ENCODE measurements at places on chromosomes 1 and 21. TPM values are rescaled to one million over a fixed set of nuclear protein-coding genes. Genes with fewer than 3 reads are reported as not detected.

GRCh38 chr21:34559089-34559631 is 47.1 kb upstream of the KCNE1 start:
- no peaks in the 10 kb centered on the region for H3K4me1 ChIP-seq
- no peak overlapping the region for H3K27ac ChIP-seq
- no peak for DNase-seq
- H3K4me3 ChIP-seq: no peak overlapping the region
- no peaks in the 10 kb centered on the region for H3K27me3 ChIP-seq

DNA sequence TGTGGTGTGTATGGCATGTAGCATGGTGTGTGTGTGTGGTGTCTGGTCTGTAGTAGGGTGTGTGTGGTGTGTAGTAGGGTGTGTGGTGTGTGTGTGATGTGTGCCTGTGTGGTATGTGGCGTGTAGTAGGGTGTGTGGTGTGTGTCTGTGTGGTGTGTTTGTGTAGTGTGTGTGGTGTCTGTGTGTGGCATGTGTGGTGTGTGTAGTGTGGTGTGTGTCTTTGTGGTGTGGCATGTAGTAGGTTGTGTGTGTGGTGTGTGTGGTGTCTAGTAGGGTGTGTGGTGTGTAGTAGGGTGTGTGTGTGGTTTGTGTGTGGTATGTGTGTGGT is 85.5 kb downstream of the SYT2 start:
- H3K4me1 ChIP-seq: no peaks in the 10 kb centered on the region
- no peaks in the 10 kb centered on the region for H3K36me3 ChIP-seq
- H3K27me3 ChIP-seq: no peaks in the 10 kb centered on the region
- no peak overlapping the region for H3K4me3 ChIP-seq

DNA sequence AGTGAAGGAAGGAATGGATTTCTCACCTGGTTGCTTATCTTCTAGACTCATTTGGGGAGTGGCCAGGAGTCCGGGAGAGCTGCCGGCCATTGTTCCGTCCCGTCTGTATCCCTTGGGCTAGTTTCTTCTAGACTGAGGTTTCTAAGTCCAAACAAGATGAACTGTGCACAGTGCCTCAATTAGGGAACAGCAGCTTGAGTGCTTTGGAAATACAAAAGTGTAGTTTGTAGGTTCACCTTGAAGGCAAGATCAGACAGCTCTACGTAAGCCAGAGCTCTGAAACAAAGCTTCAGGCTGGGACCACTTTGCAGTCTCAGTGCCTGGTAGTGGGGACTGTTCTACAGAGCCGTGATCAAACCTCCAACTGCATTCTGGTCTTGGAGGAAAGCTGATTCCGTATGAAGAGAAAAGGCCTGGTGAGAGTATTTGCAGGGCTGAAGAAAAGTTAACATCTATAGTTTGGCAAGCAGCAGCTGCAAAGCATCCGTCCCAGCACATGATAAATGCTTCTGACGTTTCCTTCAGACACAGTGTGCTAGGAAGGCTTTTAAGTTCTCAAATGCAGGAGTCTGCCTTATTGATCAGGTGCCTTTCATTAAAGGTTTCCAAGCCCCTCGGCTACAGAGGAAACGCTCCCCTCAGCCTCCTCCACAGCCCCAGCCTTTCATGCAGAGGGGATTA is 432.8 kb downstream of the KIF26B start:
- H3K36me3 ChIP-seq: no peaks in the 10 kb centered on the region
- no peak overlapping the region for H3K27ac ChIP-seq

GRCh38 chr1:83702356-83702755 is 296.6 kb downstream of the TTLL7 start:
- DNase-seq: no peak
- H3K27me3 ChIP-seq: no peaks in the 10 kb centered on the region
- no peak overlapping the region for H3K27ac ChIP-seq
- peaks cover 4% of the 10 kb centered on the region for H3K36me3 ChIP-seq
- H3K4me3 ChIP-seq: no peak overlapping the region

Gene SPRR1A
- not detected for total RNA-seq

DNA sequence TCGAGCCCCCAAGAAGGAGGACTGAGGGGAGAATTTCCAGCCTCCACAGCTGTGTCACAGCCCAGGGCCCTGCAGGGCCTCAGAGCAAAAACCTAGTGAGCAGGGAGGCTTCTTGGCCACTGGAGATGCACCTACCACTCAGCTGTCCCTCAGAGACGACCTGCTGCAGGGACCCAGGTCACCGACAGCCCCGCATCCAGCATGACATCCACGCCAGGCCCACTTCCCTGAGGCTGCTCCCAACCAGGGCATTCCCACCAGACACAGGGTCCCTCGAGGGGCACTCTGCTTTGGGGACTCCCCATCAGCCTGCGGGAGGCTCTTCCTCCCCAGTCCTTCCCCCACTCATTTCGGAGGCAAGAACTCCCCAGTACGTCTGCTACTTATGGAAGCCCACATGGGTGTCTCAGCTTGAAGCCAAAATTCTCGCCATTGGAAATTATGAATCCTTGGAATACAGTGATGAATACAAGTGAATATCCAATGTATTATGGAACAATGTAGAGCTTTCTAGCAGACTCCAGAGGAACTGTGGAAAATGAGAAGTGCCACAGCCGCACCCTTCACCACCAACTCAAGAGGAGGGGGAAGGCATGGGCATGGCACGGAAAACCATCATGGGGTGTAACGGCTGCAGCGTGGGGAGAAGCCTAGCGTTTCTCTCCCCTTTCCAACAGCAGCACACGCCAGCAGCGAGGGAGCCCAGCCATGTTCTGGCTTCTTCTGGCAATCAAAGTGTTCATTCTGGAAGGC is 6.9 kb downstream of the TFF3 start:
- no peak overlapping the region for H3K27ac ChIP-seq
- H3K4me3 ChIP-seq: no peak overlapping the region
- H3K36me3 ChIP-seq: no peaks in the 10 kb centered on the region
- no peaks in the 10 kb centered on the region for H3K4me1 ChIP-seq

- no peak overlapping the region for H3K4me3 ChIP-seq
- no peaks in the 10 kb centered on the region for H3K27me3 ChIP-seq
- no peaks in the 10 kb centered on the region for H3K4me1 ChIP-seq
- no peak overlapping the region for H3K27ac ChIP-seq
- peaks cover 54% of the 10 kb centered on the region for H3K36me3 ChIP-seq
These were observed 37.2 kb downstream of the MRAP start for GRCh38 chr21:32335601-32336575.

Gene IVL
- total RNA-seq: not detected

- H3K36me3 ChIP-seq: no peaks in the 10 kb centered on the region
- H3K27ac ChIP-seq: no peak overlapping the region
- no peaks in the 10 kb centered on the region for H3K27me3 ChIP-seq
- DNase-seq: no peak
- no peak overlapping the region for H3K4me3 ChIP-seq
These were observed 714.9 kb downstream of the ADGRL2 start for GRCh38 chr1:82515650-82516049.

Gene CCDC27
- not detected for total RNA-seq

- H3K27ac ChIP-seq: no peak overlapping the region
- DNase-seq: no peak
- no peak overlapping the region for H3K4me3 ChIP-seq
- H3K4me1 ChIP-seq: no peaks in the 10 kb centered on the region
These were observed 380.5 kb upstream of the PRMT6 start for GRCh38 chr1:106676021-106676420.

GRCh38 chr21:20186186-20186585 is 812.0 kb upstream of the NCAM2 start:
- no peak overlapping the region for H3K4me3 ChIP-seq
- no peaks in the 10 kb centered on the region for H3K27me3 ChIP-seq
- H3K27ac ChIP-seq: no peak overlapping the region
- H3K36me3 ChIP-seq: peaks cover 1% of the 10 kb centered on the region

Gene FCGR3B
- total RNA-seq: not detected

- H3K27ac ChIP-seq: no peak overlapping the region
- no peaks in the 10 kb centered on the region for H3K27me3 ChIP-seq
- no peak overlapping the region for H3K4me3 ChIP-seq
These were observed 129.2 kb downstream of the ADAMTS1 start for GRCh38 chr21:26715878-26716506.

DNA sequence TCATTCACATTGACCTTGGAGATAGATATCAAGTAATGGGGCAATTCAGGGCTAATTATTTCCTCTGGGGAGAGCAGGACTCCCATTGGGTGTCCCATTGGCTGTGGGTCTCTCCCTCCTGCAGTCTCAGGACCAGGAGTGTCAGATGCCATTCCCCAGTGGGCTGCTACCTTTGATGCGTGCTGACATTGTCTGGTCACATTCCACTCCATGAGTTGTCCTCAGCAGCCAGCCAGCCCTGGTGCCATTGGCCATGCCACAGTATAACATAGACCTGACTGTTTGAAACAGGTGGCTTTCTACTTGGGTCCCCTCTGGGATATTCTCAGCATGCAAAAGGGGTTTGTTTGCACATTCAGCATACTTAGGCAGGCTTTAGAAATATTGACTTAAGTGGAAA is 118.5 kb downstream of the MRPS6 start:
- H3K4me1 ChIP-seq: peaks cover 7% of the 10 kb centered on the region
- no peak for DNase-seq
- H3K27ac ChIP-seq: no peak overlapping the region
- H3K36me3 ChIP-seq: peaks cover 15% of the 10 kb centered on the region
- H3K27me3 ChIP-seq: no peaks in the 10 kb centered on the region

DNA sequence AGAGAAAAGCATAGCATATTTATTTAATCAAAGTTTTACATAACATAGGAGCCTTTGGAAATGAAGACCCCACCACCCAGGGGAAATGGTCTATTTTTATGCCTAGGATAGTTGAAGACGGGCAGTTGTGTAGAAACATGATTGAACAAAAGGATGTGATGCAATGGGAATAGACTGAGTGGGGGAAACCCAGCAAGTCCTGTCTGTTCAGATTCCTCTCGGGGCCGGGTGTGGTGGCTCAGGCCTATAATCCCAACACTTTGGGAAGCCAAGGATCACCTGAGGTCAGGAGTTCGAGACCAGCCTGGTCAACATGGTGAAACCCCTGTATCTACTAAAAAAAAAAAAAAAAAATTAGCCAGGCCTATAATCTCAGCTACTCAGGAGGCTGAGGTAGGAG is 298.3 kb downstream of the MATN1 start:
- H3K27ac ChIP-seq: no peak overlapping the region
- no peaks in the 10 kb centered on the region for H3K36me3 ChIP-seq
- DNase-seq: no peak

DNA sequence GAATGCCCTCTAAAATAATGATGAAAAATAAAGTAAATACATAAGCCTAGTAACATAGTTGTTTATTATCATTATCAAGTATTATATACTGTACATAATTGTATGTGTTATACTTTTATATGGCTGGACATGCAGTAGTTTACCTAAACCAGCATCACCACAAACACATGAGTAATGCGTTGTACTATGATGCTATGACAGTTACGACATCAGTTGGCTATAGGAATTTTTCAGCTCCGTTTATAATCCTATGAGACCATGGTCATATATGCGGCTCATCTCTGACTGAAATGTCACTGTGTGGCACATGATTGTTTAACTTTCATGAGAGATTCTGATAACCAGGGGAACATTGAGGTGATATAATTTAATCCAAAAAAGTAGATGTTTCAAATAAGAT is 352.1 kb downstream of the ST6GALNAC3 start:
- no peaks in the 10 kb centered on the region for H3K27me3 ChIP-seq
- H3K27ac ChIP-seq: no peak overlapping the region
- no peak for DNase-seq
- H3K4me3 ChIP-seq: no peak overlapping the region
- H3K4me1 ChIP-seq: peaks cover 3% of the 10 kb centered on the region

DNA sequence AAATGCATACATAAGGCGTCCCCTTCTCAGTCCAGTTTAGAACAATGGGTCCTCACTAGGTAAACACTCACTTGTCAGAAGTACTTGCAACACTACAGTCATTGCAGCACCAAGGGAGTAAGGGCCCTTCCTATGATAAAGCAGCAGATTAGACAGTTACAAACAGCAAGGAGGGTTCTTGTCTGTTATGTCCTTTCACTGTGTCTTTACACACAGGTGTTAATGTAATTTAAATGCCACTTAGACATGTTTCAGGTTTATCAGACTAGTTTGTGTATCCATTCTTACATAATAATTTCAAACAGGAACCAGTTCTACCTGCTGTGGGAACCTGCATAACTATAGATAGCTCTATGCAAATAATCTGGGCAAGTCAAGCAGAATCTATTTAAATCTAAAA is 105.6 kb upstream of the USH2A start:
- no peaks in the 10 kb centered on the region for H3K27me3 ChIP-seq
- no peak for DNase-seq
- H3K4me3 ChIP-seq: no peak overlapping the region
- H3K27ac ChIP-seq: no peak overlapping the region
- H3K4me1 ChIP-seq: peaks cover 3% of the 10 kb centered on the region

DNA sequence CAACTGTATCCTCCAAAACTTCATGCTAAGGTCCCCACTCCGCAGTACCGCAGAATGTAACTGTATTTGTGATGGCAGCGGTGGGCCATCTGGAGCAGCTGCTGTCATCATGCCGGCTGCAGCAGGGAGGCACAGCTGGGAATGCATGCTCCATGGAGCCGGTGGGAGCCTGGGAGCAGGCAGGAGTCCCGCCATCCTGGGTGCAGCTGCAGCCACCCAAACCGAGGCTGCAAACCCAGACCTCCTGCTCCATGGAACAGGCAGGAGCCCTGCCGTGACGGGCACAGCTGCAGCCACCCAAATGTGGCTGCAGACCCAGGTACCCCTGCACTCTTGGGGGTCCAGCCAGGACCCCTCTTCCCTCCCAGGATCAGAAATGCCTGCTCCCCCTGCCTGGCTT is 80.3 kb downstream of the SCMH1 start:
- H3K27ac ChIP-seq: no peak overlapping the region
- H3K36me3 ChIP-seq: no peaks in the 10 kb centered on the region
- DNase-seq: no peak

DNA sequence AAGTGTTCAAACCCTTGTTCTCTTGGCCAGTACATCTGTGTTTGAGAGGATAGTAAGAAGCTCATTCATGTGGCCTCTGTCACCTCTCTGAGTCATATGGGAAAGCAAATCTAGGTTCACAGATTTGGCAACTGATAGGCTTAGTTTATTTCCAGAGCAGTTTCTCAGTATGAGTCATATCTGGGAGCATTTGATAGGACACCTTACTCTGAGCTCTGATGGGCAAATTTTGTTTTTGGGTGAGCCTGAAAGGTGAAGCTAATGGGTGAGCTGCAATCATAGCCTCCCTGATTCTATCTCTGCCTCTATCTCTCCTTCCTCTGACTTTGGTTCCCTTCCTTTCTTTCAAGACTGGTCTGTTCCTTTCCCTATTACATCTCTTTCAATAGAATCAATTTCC is 134.4 kb downstream of the S1PR1 start:
- H3K4me3 ChIP-seq: no peak overlapping the region
- H3K36me3 ChIP-seq: no peaks in the 10 kb centered on the region
- H3K4me1 ChIP-seq: no peaks in the 10 kb centered on the region
- no peak for DNase-seq
- H3K27ac ChIP-seq: no peak overlapping the region

Gene CELF3
- 0.90 TPM for total RNA-seq

- H3K36me3 ChIP-seq: no peaks in the 10 kb centered on the region
- no peak overlapping the region for H3K27ac ChIP-seq
- H3K27me3 ChIP-seq: no peaks in the 10 kb centered on the region
- H3K4me1 ChIP-seq: no peaks in the 10 kb centered on the region
- no peak overlapping the region for H3K4me3 ChIP-seq
- DNase-seq: no peak
These were observed 54.2 kb downstream of the S1PR1 start for GRCh38 chr1:101290922-101291561.

- no peaks in the 10 kb centered on the region for H3K36me3 ChIP-seq
- no peak overlapping the region for H3K27ac ChIP-seq
- no peaks in the 10 kb centered on the region for H3K27me3 ChIP-seq
- H3K4me1 ChIP-seq: no peaks in the 10 kb centered on the region
- H3K4me3 ChIP-seq: no peak overlapping the region
These were observed 258.4 kb downstream of the HLX start for GRCh38 chr1:221137666-221138065.
